ENCODE measurements at places on chromosomes 12 and 14.

DNA sequence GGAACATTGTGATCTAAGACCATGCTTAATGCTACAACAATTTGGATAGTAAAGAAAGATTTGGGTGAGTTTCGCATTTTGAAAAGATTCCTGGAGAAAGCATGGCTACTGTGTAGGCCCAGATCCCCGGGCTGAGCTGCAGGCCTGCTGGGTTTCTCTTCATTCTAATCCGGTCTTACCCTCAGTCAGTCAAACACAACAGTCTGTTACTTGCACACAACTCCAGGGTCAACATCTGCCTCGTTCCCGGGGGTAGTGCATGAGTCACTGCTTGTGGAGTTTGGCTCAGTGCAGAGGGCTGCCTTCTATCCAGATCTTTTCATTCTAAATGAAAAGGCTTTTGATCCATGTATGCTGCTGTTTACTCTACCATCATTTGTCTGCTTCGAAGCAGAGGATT, 60.4 kb upstream of the SEL1L start:
- H3K4me3 ChIP-seq: no peak overlapping the region
- H3K4me1 ChIP-seq: no peaks in the 10 kb centered on the region
- no peak overlapping the region for H3K27ac ChIP-seq

DNA sequence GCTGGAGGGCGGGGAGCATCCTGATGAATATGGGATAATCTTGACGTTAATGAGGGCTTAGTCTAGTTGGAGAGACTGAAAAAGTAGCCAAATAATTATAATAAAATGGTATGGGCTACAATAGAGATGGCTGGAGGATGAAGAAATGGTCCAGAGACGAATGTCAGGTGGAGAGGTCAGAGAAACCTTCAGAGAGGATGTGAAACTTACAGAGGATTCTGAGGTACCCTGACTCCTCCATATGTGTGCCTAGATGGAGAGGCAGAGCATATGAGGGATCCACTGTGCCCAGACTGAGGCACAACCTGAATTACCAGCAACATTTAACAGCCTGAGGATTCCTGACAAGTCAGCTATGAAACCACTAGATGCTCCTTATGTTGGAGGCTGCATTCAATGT, 417.0 kb downstream of the ATP23 start:
- H3K4me1 ChIP-seq: no peaks in the 10 kb centered on the region
- H3K27me3 ChIP-seq: no peaks in the 10 kb centered on the region
- H3K4me3 ChIP-seq: no peak overlapping the region
- no peaks in the 10 kb centered on the region for H3K36me3 ChIP-seq
- H3K27ac ChIP-seq: no peak overlapping the region
- DNase-seq: no peak

GRCh38 chr12:80154261-80154660, 54.9 kb downstream of the OTOGL start:
- no peaks in the 10 kb centered on the region for H3K36me3 ChIP-seq

DNA sequence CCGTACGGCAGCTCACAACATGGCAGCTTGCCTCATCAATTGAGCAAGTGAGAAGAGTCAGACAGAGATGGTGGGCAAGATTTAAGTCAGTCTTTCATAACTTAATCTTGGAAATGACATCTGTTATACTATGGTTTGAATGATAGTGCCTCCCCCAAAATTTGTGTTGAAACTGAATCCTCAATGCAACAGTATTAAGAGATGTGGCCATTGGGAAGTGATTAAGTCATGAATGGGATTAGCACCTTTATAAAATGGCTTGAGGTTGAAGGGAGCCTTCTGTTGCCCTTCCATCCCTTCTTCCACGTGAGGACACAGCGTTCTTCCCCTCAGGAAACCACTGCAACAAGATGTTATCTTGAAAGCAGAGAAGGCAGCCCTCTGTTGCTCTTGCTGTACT, 124.2 kb downstream of the C12orf75 start:
- no peak overlapping the region for H3K4me3 ChIP-seq
- no peak for DNase-seq
- no peaks in the 10 kb centered on the region for H3K27me3 ChIP-seq
- H3K36me3 ChIP-seq: no peaks in the 10 kb centered on the region

DNA sequence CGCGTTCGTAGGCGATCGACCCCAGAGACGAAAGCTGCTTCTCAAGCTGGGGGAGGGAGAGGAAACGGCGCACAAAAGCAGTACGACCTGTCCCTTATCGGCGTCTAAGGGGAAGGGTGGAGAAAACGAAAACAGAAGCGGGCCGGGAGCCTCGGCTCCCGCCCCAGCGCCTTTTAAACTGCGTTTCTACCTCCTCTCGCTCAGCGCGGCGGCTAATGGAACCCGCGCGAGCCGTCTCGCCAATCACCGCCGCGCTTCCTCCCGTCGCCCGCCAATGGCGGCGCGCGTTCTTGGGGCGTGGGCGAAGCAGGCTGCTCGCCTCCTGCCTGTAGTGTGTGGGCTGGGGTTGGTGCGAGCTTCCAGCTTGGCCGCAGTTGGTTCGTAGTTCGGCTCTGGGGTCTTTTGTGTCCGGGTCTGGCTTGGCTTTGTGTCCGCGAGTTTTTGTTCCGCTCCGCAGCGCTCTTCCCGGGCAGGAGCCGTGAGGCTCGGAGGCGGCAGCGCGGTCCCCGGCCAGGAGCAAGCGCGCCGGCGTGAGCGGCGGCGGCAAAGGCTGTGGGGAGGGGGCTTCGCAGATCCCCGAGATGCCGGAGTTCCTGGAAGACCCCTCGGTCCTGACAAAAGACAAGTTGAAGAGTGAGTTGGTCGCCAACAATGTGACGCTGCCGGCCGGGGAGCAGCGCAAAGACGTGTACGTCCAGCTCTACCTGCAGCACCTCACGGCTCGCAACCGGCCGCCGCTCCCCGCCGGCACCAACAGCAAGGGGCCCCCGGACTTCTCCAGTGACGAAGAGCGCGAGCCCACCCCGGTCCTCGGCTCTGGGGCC, at the start of gene TMPO:
Gene TMPO (plus strand): TSS at position 304 of the 824 bp plus-strand sequence. CDS start 278 bp downstream, at position 582.
- peak within 1 kb of the TSS; percentile 82 for H3K4me3 ChIP-seq
- H3K4me1 ChIP-seq: peaks cover 37% of the 10 kb centered on the region
- peak within 1 kb of the TSS; percentile 99 for H3K27ac ChIP-seq

- H3K27me3 ChIP-seq: no peaks in the 10 kb centered on the region
- H3K4me3 ChIP-seq: no peak overlapping the region
- no peak for DNase-seq
- H3K36me3 ChIP-seq: no peaks in the 10 kb centered on the region
- no peak overlapping the region for H3K27ac ChIP-seq
- no peaks in the 10 kb centered on the region for H3K4me1 ChIP-seq
These were observed 706 bp downstream of the ANHX start for GRCh38 chr12:133234971-133235370.

- H3K27me3 ChIP-seq: no peaks in the 10 kb centered on the region
- 0 out of 2 replicates have a peak, but pooled peaks cover 8% of the 10 kb centered on the region for H3K4me1 ChIP-seq
- H3K36me3 ChIP-seq: no peaks in the 10 kb centered on the region
- H3K27ac ChIP-seq: no peak overlapping the region
- DNase-seq: no peak
- H3K4me3 ChIP-seq: no peak overlapping the region
These were observed 108.9 kb downstream of the ADCK1 start for GRCh38 chr14:77908847-77909246.

DNA sequence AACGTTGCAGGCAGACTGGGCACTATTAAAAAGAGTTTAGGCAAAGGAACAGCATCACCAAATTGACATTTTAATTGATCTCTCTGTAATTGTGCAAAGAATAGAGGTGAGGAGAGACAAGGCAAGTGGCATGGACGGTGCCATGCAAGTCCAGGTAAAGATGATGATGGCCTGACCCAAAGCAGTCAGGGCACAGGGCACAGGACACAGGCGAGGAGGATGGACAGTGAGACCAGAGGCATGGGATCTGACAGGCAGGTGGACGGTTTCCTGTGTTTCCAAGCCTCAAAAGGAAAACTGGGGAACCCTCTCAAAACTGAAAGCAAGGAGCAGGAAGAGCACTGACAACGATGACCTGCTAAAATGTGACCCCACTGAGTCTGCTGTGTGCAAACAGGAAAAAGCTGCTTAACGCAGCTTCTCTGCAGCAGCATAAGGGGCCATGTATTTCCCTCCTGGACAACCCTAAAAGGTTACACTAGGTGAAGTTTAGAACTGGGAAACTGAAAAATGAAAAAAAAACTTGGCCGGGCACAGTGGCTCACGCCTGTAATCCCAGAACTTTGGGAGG, 50.9 kb downstream of the CLIP1 start:
- peaks cover 29% of the 10 kb centered on the region for H3K36me3 ChIP-seq
- peaks cover 28% of the 10 kb centered on the region for H3K4me1 ChIP-seq
- DNase-seq: no peak
- no peak overlapping the region for H3K27ac ChIP-seq
- H3K27me3 ChIP-seq: no peaks in the 10 kb centered on the region

DNA sequence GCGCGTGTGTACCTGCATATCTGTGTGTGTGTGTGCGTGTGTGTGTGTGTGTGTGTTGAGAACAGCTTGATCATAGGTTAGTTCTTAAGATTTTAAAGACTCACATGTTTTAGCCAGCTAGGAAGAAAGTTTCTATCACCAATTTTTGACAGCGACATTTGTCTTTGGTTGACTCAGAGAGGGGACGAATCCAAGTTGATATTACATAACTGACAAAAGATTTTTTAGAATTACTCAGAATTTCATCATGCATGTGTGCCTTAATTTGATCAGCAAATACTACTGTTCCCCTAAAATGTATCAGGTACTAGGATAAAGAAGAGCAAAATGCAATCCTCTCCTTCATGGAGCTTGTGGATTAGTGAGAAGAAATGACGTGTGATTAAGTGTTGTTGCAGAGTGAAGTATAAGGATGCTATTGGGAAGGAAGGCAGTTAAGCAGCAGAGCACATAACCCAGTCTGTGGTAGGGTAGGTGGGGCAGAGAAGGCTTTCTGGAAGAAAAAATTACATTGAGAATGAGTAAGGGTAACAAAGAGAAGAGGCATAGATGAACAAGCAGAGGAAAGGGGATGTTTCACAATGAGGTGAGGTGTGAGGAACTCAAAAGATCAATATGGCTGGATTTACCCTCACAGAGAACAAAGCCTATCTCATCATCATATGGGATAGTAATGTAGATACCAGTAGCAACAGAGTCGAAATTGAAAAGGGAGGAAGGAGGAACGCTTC, 77.5 kb downstream of the ELK3 start:
- peaks cover 26% of the 10 kb centered on the region for H3K36me3 ChIP-seq
- no peak for DNase-seq
- no peaks in the 10 kb centered on the region for H3K27me3 ChIP-seq

GRCh38 chr14:101736071-101736470, 25.4 kb upstream of the PPP2R5C start:
- peaks cover 27% of the 10 kb centered on the region for H3K27me3 ChIP-seq
- peaks cover 68% of the 10 kb centered on the region for H3K4me1 ChIP-seq
- no peak overlapping the region for H3K27ac ChIP-seq
- no peaks in the 10 kb centered on the region for H3K36me3 ChIP-seq
- no peak overlapping the region for H3K4me3 ChIP-seq

DNA sequence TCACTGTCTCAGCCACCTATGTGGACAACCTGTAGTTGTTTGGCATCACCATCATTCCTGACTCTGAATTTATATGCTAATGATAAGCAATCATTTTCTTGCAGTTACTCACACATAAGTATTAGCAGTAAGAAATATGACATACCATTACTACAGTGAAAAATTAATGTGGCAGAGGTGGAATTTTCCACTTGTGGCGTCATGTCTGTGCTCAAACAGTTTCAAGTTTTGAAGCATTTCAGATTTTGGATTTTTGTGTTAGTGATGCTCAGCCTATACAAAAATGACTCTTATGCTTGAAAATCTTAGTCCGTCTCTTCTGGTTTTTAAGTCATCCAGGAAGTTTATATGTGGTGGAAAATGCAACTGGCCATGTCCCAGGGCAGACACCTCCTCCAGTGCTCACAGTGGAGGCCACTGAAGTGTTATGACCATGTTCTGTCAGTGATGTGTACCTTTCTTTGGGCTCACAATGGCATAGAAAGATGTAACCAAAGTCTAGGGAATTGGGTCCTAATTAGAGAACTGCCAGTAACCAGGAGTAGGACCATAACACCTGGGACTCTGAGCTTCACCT, 220.6 kb downstream of the SYT1 start:
- no peak for DNase-seq
- no peak overlapping the region for H3K4me3 ChIP-seq
- H3K4me1 ChIP-seq: no peaks in the 10 kb centered on the region
- H3K27ac ChIP-seq: no peak overlapping the region
- H3K36me3 ChIP-seq: no peaks in the 10 kb centered on the region

DNA sequence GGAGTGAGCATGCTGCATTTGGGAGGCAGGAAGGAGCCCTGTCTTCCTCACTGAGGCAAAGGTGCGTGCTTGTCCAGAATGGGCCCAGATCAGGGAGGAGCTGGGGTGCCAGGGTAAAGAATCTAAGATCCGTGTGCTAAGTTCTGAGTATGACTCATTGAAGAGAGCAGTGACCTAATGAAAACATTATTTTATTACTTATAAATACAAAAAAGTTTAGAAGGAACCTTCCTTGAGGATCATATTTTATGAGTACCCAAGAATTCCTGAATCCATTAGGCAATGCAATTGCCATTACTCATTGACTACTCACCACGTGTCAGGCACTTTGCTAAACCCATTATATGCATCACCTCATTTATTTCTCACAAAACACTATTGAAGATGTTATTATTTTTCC, 264.7 kb downstream of the EGLN3 start:
- no peak overlapping the region for H3K27ac ChIP-seq
- DNase-seq: no peak
- H3K4me3 ChIP-seq: no peak overlapping the region
- no peaks in the 10 kb centered on the region for H3K4me1 ChIP-seq
- no peaks in the 10 kb centered on the region for H3K36me3 ChIP-seq
- no peaks in the 10 kb centered on the region for H3K27me3 ChIP-seq

DNA sequence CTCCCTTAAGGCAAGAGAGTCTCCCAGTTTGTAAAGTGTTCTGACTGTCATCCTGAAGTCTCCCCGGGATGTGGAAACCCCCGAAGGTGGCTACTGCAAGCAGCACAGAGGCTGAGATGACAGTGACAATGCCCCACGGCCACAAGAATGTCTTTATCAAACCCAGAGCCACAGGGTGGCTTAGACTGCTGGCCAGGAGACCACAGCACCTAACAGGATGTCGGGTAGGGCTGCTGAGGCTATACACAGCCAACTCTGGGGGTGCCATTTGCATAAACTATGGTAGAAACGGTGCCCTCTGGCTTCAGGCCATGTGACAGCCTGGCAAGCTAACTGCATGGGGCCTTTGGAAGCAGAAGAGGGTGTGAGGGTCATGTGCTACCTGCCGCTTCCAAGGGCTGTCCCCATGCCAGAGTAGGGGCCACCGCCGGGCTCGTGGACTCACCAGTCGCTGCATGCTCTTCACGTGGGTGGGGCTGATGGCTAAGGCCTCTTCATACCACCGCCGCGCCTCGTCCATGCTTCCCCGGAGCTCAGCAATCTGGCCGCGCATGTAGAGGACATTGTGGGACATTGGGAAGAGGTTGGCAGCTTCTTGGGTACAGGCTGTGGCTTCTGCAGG, 180.9 kb downstream of the CALM1 start:
- no peak for DNase-seq
- H3K27me3 ChIP-seq: no peaks in the 10 kb centered on the region
- no peak overlapping the region for H3K4me3 ChIP-seq
- no peak overlapping the region for H3K27ac ChIP-seq
- no peaks in the 10 kb centered on the region for H3K36me3 ChIP-seq
- H3K4me1 ChIP-seq: no peaks in the 10 kb centered on the region

DNA sequence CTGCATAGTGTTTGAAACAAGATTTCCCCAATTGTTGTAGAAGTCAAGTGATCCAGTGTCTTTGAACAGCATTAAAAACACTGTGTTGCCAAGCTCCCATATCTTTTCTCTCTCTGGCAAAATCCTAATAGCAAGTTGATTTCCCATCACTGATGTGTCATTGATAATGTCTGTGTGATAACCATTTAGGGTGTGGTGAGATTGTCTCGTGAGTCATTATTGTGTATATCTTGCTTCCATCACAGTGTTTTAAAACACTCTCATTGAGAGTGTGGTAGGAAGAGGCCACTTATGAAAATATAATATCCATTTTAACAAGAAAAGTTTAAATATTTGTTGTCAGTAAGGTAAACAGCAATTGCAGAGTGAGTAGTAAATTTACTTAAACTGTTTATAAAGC, 74.7 kb downstream of the PRORP start:
- H3K27ac ChIP-seq: no peak overlapping the region
- H3K4me3 ChIP-seq: no peak overlapping the region
- no peaks in the 10 kb centered on the region for H3K36me3 ChIP-seq
- no peaks in the 10 kb centered on the region for H3K4me1 ChIP-seq
